Mesenchymal stem cell (in vitro differentiated cells and primary cell): ENCODE measurements at places on chromosomes 13 and 19.
A peak's percentile ranks its signal among the peaks of the same experiment; 100 is the strongest.

DNA sequence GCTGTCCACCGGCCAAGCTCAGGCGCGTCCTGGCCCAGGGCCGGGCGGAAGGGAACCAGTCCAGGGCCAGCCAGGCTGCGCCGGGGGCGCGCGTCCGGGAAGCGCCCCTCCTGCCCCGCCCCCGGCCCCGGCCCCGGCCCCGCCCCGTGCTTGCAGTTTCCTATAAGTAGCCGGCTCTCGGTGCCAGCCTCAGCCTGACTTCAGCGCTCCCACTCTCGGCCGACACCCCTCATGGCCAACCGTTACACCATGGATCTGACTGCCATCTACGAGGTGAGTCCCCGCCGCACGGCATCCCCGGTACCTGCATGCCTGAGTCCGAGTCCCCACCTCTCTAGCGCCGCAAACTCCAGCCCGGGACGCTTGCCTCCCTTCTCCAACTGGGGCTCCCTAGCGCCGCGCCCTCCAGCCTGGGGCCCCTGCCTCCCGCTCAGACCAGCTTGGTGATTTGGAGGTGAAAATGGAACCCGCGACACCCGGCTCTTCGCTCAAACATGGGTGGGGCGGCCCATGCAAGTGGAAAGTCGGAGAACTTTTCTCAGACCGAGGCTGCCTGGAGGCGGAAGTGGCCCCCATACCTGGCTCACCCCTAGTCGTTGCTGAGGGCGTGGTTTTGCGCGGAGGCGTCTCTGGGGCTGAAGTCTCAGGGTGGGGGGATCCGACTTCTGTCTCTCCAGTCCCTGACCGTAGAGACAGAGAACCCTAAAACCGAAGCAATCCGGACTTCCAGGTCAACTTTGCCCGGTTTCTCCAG is at the start of gene ZFP36:
Gene ZFP36, plus strand, starts transcription at position 192 of the 754 bp plus-strand sequence. Its CDS starts 58 bp downstream, at position 250.
- peak; percentile 97 for DNase-seq

DNA sequence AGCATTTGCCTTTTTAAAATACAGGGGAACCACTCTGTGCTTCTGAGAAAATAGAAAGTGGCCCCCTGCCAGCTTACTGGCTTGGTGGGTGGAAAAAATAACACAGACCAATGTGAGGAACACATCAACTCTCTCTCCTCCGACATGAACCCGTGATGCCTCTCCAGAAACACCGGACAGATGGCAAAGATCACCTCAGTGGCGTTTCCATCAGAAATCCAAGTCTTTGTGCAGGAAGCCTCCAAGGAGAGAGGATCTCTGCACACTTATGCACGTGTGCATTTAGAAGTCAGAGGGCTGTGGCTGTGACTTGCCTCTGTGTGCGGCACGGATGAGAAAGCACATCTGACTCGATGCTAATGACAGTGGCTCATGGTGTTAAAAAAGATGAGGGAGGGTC is 112.3 kb upstream of the KLF12 start:
- no peak for DNase-seq

DNA sequence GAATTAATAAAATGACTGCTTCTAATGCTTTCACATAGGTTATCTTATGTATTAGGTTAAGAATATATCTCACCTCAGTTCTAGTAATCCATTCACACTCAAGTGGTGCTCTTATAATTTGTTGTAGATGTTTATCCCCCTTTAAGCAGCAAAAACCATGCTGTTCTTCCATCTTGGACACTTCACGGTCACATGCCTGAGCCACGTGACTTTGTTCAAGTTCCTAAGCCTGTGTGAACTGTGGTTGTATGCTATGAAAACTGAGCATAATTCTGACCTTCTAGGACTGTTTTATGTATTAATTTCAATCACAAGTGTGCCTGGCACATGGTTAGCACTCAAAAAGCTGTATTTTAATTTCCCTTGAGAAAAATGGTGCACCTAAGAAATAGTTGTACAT is 41.2 kb upstream of the STARD13 start:
- no peak for DNase-seq

GRCh38 chr19:16233836-16234551 is 36.3 kb downstream of the AP1M1 start:
- no peak for DNase-seq

DNA sequence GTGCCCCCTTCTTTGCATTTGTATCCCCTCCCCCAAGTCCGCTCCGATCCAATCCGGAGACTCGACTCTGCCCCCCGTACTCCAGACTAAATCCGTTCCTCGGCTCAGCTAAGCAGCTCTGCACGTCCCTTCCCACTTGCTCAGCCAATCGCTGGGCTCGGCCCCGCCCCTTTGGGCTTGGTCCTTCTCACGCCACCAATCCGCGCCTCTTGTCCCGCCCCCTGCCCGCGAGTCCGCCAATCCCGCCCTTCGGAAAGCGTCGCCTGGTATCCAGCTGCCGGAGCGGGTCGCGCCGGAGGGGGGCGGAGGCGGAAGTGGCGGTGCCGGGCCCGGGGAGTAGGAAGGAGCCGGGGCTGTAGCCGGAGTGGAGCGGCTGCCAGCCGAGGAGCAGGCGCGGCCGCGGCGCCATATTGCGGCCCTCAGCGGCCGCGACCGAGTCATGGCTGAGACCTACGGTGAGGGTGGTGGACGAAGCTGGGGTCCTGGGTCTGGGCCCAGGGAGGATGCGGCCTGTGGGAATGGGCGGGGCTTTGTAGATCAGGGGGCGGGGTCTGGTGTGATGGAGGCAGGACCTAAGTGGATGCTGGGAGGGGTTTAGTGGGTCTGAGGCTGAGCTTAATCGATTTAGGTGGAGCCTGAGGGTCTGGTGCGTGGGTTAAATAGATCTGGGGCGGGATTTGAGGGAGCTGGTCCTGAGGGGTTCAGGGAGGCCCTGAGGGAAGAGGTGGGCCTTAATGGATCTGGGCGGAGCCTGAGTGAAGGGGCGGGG is at the start of gene RAB4B:
Gene RAB4B, plus strand, starts transcription at position 311 of the 769 bp plus-strand sequence. Its CDS starts 129 bp downstream, at position 440.
- peak; percentile 100 for DNase-seq

DNA sequence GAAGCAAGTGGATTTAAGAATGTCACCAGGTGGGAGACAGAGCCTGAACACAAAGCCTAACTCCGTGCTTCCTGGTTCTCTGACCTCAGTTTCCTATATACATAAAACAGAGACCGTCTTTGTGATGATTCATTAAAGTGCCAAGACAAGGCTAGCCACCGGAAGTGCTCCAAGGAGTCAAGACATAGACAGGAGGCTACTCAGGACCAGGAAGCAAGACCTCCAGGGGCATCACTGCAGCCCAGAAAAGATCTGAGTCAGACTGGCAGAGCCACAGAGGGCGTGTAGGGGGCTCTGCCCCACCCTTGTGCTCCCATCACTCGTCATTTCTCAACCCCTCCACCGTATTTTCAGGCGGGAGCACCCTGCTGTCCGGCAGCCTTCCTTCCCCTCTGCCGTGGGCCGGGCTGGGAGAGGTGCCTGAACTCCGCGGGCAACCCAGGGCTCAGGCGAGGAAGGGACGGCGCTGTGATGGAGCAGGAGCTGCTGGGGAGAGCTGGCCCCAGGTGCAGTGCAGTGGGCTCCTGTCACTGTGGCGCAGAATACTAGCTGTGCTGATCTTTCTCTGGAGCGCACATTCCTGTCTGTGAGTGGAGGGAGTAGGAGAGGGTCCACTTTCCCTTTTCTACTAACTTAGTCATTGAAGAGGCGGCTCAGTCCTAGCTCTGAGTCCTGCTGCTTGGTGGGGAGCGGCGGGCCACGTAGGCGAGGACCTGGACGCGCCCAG is 134.7 kb upstream of the GPR12 start:
- DNase-seq: no peak

GRCh38 chr13:101915755-101916107 is 463.3 kb downstream of the ITGBL1 start:
- DNase-seq: no peak

- peak; percentile 66 for DNase-seq
Observed at GRCh38 chr19:33302974-33303790, 848 bp upstream of the CEBPA start.

DNA sequence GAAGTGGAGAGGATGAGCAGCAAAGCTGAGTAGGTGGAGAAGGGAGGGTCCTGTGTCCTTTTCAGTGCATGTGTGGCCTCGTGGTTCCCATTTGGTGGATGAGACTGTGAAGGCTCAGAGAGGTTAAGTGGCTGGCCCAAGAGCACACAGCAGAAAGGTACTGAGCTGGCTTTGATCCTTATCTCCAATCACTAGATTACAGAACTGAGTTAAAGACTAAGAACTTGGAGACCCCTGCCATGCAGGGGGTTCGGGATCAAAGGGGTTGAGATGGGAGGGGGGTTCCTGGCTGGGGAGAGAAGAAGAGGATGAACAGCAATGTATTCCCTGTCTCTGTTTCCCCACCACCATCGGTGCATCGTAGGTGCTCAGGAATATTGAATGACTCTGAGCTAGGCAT is 11.8 kb downstream of the CELF5 start:
- no peak for DNase-seq

- no peak for DNase-seq
Observed at GRCh38 chr19:53389978-53390377, 5.0 kb upstream of the ZNF765 start.

- DNase-seq: no peak
Observed at GRCh38 chr13:54573186-54573585, 1544.6 kb downstream of the OLFM4 start.

DNA sequence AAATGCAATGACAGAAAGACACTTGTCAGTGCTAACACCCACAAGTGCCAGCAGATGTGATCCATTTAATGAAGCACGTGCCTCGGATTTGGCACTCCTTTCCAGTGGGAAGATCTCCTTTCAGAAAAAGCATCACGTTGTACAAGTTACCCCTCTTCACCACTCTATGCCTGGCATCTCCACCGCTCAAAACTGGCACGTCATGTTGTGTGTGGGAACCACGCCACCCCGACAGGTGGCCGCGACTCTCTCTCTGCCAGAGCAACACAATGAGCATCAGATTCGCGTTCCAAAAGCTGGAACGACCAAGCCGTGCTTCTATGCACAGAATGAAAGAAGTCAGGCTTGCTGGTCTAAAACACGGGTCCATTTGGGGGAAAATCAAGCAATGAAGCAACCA is 24.3 kb downstream of the TMTC4 start:
- DNase-seq: no peak

- peak; percentile 82 for DNase-seq
Observed at GRCh38 chr13:48891586-48891985, 84.1 kb upstream of the FNDC3A start.

DNA sequence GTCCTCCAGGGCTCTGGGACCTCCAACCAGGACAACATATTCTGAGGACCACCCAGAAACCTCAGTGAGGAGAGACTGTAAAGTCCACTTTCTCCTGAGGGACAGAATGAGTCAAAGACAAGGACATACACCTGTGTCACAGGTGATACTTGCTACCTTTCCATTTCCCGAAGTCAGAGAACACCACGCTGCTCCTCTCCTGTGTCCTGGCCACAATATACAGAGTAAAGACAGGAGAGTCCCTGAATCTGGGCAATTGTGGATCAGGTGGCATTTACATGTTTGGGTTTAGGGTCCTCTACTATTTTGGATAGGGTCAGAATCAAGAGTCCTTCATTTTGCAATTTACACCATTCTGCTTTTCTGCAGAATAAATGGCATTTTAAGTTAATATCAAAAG is 4.9 kb downstream of the MED26 start:
- no peak for DNase-seq

- no peak for DNase-seq
Observed at GRCh38 chr13:40063278-40063698, 407.8 kb downstream of the COG6 start.

GRCh38 chr13:34750078-34750931 is 191.8 kb upstream of the NBEA start:
- DNase-seq: no peak

DNA sequence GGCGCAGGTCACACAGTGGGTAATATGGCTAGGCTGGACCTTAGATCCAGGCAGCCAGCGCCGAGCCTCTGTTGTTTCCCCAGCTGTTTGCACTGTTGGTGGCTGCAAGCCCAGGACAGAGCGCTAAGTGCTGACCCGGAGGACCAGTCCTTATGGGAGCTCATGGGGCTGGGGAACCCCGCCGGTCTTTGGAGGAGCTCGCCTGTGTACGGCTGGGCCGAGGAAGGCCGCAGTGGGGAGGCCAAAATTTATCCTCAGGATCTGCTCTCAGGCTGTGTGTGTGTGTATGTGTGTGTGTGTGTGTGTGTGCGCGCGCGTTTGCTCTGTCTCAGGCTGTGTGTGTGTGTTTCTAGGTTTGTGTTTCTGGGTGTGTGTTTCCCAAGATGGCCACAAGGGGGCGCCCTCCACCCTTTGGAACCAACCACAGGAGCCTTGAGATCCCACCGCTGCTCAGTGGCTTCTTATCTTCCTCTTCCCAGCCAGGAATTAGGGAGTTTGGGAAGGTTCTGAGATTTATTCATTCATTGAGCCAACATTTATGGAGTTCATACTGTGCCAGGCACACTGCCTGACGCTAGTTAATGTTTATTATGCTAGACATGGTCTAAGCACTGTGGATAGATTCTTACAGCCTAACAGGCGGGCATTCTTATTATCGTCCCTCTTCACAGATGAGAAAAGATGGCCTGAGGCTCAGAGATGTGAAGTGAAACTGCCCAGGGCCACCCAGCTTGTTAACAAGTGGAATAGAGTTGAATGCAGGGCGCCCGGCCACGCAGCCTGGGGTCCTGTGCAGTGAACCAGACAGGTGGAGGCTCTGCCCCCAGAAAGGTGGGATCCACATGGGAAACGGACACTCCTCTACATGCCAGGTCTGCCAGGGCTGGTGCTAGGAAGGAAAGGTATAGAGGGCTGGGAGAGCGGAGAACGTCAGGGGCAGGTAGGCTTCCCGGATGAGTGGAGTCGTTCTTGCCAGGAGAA is 13.0 kb downstream of the PGLYRP1 start:
- peak; percentile 77 for DNase-seq

GRCh38 chr19:38095411-38096308 is 128.4 kb downstream of the DPF1 start:
- peak; percentile 71 for DNase-seq

GRCh38 chr13:43071824-43072223 is 48.4 kb downstream of the DNAJC15 start:
- DNase-seq: no peak

GRCh38 chr13:65642301-65642700 is 1587.8 kb downstream of the PCDH9 start:
- DNase-seq: no peak

GRCh38 chr19:18493440-18494266 is 28.2 kb downstream of the ELL start:
- peak; percentile 80 for DNase-seq

GRCh38 chr19:33366127-33366526 is 7.4 kb upstream of the CEBPG start:
- DNase-seq: no peak

DNA sequence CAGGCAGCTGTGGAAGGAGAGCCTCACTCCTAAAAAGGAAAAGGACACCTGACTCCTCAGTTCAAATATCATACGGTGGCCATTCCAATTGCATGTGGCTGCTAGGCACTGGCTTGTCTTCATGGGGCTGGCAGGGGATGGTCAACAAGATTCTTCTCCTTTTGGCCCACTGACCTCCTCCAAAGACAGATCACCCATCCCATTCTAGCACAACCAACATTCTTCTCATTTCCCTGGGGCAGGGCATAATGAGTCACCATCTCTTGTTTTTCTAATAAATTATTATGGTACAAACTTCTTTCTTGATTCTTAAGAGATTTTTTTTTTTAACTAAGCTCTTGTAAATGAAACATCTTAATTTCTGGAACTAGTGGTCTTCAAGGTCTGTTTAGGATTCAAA is 136.7 kb upstream of the NBEA start:
- DNase-seq: no peak

- peak; percentile 30 for DNase-seq
Observed at GRCh38 chr19:44476559-44477408, 23.5 kb downstream of the ZNF180 start.
